Panc1 (cell line): ENCODE measurements at places on chromosomes 11 and 22. TPM values are rescaled to one million over a fixed set of nuclear protein-coding genes. Genes with fewer than 3 reads are reported as not detected.

DNA sequence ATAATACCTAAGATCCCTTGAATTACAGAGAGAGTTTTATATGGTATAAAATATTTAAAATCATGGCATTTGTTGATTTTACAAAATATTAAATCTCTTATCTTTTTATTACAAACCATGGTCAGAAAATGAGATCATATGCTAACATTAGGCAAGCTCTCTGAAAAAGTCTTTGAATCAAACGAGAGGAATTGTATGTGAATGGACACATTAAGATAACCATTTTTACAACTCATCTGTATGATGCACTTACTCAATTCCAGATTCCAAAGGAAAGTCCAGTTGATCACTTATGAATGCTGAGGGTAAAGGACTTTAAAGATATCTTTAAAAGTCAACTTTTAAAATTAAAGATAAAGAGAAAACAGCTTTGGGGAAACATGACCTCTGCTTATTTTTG, 83.5 kb upstream of the LUZP2 start:
- H3K27ac ChIP-seq, result no peak overlapping the region
- no peaks in the 10 kb centered on the region for H3K4me1 ChIP-seq
- H3K4me3 ChIP-seq, result no peak overlapping the region
- no peaks in the 10 kb centered on the region for H3K36me3 ChIP-seq
- H3K27me3 ChIP-seq, result no peaks in the 10 kb centered on the region

Gene DSCAML1
- 1.6 TPM for total RNA-seq

- H3K4me3 ChIP-seq, result no peak overlapping the region
- DNase-seq, result no peak
- H3K27me3 ChIP-seq, result no peaks in the 10 kb centered on the region
- H3K4me1 ChIP-seq, result peaks cover 30% of the 10 kb centered on the region
Measured at GRCh38 chr22:31243339-31244045, 31.4 kb downstream of the LIMK2 start.

DNA sequence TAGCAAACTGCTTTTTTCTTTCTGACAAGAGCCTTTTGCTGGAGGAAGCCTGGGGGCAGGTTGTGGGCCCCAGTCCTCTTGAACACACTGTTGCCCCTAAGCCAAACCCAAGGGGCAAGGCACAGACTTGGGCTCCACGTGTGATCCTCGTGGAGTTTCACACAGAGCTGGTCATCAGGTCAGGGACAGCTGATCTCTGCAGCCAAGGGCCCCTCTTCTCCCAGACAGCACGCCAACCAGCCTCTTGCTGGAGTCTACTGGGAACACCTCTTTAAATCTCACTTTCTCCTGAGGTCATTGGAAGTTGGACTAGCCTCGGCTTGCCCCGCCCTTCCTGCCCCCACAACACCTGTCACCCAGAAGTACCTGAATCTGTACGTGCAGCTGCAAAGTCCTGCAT, 39.8 kb downstream of the C11orf58 start:
- no peak overlapping the region for H3K4me3 ChIP-seq

DNA sequence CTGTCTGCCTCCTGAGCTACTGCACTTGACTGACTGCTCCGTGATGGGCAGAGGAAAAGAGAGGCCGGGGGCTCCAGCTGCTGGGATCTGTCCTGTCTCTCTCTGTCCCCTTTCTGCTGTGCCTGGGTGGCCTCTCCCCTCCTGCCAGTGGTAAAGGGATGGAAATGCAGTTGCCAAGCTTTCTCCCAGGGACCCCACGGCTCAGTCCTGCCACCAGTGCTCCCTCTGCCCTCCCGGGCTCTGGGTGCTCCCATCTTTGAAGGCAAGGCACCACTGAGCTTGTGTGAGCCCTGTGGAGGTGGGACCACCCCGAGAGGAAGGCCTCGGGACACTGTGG, 32.0 kb downstream of the NADSYN1 start:
- no peak overlapping the region for H3K4me3 ChIP-seq
- peaks cover 10% of the 10 kb centered on the region; the same call in 1 of the 2 replicates for H3K4me1 ChIP-seq
- H3K27ac ChIP-seq, result no peak overlapping the region
- peaks cover 5% of the 10 kb centered on the region; the same call in 1 of the 2 replicates for H3K36me3 ChIP-seq
- no peaks in the 10 kb centered on the region for H3K27me3 ChIP-seq
- no peak for DNase-seq

DNA sequence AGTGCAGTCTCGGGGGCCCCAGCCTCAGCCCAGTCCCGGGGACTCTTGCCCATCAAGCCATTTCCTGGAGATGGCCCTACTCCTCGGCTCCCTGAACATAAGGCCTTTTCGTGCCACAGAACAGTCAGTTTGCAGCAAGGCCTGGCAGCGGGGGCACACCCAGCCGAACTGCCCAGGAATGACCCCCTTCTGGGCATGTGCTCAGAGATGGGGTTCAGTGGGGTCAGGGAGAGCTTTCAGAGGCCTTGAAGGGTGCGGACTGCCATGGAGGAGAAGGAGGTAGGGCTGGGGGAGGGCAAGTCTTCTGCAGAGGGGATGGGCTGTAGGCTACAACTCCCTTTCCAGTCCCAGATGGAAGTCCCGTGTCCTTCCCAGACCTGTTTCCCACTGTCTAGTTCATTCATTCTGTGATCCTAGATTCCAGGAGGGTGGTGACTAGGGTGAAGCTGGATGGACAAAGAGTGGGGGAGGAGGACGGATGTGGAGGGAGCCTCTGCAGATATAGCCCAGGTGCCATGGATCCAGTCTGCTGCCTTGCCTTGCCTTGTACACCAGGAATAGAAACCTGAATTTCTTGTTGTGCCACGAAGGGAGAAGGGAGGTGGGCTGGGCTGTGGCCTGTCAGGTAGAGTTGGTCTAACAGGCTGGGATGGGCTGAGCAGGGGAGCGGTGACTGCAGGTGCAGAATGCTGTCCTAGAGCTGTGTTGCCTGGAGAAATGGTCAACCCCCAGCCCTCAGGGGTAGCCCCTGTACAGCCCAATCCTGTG, 14.2 kb upstream of the OMP start:
- H3K4me3 ChIP-seq, result no peak overlapping the region
- DNase-seq, result no peak
- no peak overlapping the region for H3K27ac ChIP-seq
- no peaks in the 10 kb centered on the region for H3K27me3 ChIP-seq
- H3K36me3 ChIP-seq, result no peaks in the 10 kb centered on the region
